ENCODE measurements at places on chromosomes 6 and 20.

GRCh38 chr6:7060769-7061516 is 46.8 kb upstream of the RREB1 start:
- DNase-seq: no peak

DNA sequence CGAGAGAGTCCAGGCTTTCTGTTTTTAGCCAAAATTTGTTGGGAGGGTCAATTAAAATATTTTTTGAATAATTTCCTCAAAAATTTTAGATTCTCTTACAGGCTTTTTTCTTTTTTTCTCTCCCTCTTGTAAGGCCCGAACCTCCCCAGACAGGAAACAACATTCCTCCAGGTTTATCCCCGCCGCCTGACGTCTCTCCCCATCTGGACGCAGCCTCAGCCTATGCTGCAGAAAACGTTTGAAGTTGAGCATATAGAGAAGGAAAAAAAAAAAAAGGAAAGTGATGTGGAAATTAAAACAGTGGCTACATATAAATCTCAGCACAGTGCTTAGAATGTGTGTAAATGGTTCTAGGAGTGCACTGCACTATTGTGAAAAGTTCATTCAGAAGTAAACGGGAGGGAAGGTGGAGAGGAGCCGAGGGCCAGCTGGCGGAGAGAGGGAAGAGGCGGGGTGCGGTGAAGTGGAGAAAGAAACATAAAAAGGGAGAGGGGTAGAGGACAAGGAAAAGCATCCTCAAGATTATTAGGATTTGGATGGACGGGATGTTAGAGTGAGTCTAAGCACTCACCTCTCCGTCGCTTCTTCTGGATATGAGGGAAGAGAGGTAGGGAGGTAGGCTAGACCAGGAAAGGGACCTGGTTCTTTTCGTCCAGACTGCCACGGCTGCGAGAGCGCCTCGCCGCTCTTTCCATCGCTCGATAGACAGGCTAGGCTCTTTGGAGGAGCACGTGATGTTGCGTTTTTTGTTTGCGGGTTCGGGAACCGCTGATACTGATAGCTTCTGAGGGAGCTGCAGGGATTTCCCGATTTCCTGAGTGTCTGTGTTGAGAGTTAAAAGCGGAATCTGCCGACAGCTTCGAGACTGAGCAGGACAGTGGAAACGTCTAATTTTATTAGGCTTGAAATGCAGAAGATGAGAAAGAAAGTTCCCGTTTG is 98.7 kb downstream of the TRIM27 start:
- DNase-seq: no peak

DNA sequence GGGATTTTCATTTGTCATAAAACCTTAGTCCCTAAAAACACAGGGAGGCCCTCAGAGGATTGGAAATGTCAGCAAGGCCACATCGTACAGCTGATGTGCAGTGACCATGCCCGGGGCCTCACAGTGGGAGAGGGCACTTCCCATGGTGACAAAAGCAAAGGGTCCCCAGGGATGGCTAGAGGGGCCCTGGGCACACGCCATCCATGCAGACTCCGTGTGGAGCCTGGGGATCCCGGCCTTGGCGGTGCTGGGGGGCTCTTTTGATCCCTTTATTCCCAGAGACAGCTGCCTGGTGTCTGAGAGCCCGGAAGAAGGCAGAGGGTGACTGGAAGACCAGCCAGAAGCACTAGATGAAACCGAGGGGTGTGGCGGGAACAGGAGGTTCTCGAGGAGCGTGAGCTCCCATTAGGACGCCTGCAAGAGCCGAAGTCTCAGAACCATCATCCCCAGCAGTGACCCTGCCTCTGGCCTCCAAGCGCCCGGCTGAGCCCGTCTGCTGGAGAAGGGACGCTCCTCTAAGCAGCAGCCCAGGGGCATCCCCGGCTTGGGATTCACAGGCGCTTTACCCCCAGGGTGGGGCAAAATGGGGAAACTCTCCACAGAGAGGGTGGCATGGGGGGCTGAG is 49.1 kb upstream of the FRMD1 start:
- no peak for DNase-seq

DNA sequence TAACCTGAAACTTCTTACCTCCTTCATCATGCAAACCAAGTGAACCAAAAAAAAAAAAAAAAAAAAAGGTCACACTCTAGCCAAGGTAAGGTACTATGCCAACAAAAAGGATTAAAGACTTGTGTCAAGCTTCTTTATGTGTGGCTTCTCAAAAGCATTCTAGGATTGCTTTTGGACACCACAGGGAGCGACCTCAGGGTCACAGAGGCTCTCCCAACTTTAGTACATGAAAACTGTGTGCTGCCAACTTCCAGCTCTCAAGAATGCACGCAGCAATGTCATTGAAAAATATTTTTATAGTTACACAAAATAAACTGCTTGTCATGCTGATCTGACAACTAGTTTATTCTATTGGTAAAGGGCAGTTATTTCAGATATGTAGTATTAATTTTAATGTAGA is 243.8 kb downstream of the PLCB1 start:
- no peak for DNase-seq

Measured in cortex of kidney (tissue), 1 donor.